Activated CD8-positive, alpha-beta memory T cell treated with anti-CD3 and anti-CD28 coated beads for 24 hours (primary cell): ENCODE measurements at places on chromosomes 1 and 21.

GRCh38 chr1:56790036-56790435 is 29.2 kb downstream of the FYB2 start:
- no peak for DNase-seq

GRCh38 chr1:17966341-17966740 is 141.3 kb upstream of the IGSF21 start:
- no peak for DNase-seq

DNA sequence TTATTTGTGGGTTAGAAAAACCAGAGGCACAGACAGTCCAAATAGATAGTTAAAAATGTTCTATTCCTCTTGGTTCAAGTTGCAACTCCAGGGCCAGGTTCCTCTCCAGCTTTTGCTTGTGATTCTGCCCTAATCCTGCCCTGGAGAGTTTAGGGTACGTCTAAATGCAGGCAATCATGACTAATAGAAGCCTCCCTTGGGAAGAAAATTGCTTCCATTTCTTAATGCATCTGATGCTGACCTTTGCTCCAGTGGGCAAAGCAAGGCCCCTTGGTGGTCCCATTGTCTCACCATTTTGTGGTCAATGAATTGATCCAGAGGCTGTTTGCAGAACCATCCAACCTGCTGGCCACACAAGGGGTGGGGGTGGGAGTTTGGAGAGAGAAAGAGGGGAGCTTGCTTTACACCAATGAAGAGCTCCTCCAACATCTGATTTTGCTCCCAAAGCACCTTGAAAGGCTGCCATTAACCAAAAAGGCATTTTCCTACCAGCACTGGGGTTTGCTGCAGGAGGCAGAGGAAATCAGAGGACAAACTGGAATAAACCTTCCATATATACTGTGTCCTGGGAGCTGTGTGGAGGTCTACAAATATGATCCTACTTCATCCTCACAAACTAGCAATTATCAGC is 31.3 kb downstream of the C8B start:
- DNase-seq = no peak

DNA sequence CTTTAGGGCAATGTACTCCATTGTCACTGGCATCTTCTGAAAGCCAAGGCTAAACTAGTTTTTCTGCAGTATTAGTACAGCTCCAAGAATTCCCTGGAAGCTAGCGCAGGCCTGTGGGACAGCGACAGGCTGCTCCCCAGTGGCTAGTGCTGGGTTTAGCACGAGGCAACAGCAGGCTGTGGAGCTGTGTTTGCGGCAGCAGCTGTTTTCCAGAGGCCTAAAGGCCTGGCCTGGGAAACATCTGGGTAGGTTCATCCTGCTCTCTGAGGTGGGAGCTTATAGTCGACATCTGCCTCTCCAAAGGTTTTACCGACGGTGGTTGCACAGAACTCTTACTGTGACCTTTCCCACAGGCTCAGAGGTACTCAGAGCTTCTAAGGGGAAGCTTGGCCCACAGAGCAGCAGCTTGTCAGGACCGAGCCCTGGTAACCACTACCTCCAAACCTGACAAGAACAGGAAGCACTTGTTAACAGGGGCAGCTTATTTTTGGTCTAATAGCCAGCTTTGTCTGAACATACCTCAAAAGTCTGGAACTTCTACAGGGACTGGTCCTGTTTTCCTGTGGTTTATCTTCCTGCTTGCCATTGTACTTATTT is 17.2 kb downstream of the CC2D1B start:
- no peak for DNase-seq

DNA sequence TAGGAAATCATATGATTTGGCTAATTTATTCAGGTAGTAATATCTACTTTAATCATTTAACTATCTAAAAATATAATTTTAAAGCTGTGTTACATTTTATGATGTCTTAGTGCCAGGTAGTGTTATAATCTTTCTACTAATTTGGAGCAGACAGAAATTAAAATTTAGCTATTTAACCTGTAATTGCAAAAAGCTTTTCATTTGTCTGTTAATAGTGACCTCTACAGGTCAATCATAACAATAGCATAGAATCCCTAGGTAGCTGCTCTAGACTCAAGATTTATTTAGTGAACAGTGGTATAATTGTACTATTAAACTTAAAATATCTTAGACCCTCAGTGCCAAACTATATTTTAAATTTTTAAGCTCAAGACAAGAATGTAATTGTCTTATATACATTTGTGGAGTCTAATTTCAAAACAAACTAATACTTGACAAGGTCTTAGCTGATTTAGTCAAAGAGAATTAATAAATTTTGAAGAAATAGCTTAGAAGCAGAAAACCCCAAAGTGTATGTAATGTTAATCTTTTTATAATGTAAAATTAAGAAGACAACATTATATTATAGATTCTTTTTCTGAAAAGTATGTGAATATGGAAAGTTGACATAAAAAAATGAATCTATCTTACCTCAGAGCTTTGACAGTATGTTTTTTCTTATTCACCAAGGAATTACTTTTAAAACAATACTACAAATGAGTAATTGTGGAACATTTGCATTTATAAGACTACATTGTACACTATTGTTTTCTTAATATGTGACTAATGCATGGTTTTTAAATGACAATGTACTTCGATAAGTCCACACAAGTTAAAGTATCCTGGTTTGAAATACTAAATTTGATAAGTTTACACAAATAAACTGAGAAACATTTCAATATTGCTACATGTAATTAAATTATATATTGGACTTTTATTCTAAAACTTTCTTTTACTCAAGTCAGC is 64.1 kb upstream of the RNPC3 start:
- no peak for DNase-seq

DNA sequence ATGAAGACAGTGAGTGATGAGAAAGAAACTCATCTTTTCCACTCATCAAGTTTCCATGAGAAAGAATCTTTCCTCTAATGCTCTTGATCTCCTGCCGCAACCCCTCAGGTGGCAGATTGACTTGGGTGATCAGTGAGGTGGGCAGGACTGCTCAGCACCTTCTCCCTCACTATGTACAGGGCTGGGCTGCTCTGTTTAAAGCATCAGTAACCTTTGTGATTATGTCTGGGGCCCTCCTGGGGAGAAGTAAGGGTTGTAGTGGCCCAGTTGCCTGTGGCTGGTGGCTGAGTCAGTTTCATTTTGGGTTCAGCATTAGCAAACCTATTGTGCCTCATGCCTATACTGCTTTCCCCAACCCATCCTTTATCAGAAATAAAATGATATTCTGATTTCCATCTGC is 366.0 kb downstream of the TTLL7 start:
- peak; percentile 53 for DNase-seq

GRCh38 chr1:197140121-197140520 is 6.3 kb downstream of the ASPM start:
- DNase-seq = no peak

DNA sequence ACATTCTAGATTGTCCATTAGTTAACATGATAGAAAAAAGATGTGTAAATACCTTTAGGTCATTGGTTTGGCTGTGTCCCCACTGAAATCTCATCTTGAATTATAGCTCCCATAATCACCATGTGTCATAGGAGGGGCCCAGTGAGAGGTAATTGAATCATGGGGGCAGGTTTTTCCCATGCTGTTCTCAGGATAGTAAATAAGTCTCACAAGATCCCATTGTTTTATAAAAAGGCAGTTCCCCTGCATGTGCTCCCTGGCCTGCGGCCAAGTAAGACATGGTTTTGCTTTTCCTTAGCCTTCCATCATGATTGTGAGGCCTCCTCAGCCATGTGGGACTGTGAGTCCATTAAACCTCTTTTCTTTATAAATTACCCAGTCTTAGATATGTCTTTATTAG is 32.5 kb upstream of the SLC44A5 start:
- DNase-seq = no peak

DNA sequence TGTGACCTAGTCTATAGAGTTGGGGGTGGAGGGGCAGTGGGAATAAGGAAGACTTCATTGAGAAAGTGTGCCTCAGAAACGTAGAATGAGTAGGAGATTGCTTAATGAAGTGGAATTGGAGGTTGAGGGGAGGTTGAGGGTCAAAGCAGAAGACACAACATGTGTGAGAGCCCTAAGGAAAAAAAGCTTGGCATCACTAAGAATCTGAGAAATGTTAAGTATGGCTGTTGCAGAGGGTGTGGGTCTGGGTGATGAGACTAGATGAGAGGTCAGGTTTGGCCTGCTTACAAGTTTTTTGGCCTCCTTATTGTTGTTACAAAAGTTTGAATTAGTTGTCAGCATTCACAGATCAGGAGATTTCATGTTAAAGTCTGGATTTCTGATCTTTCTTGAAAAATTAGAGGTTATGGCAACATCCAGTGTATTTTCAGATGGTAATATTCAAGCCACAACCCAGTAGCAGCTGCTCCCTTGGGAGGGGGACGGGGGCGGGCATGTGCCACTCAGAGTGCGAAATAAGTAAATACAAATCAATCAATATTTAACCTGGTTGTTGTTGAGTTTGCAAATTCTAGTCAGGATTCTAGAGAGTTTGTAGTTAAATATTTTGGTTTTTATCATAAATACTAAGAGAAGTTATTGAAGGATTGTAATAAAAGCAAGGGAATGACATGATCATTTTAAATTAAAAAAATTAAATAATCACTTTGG is 4.3 kb downstream of the MAN1A2 start:
- DNase-seq = no peak

DNA sequence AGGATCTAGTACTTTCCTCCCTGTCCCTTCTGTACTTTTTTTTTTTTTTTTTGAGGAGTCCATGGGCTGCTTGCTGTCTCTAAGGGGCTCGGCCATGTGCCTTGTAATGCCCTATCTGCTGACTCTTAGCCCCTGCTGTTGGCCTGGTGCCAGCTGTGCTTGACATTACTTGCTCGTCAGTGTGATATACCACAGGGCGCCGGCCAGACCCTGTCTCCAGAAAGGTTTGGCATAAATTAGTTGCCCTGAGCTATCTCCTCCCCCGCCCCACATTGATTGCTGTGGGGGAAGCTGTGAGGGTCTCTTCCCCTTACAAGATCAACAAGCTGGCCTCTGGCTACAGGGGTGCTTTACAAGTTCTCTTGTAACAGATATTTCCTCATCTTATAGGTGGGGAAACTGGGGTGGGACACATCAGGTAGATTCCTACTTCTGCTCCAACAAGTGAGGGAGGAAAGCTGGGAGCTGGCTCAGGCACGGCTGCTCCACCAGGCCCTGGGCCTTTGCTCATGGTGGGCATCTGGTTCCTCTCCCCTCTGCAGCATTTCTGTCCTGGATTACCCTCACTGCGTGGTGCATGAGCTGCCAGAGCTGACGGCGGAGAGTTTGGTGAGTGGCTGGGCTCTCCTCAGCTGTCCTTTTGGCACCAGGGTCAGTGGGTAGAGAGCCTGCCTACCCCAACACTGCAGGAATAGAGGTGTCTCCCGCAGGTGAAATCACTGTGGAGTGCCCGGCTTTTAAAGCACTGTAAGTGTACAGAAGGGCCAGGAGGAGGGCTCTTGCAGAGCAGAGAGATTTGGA is 15.6 kb downstream of the STRIP1 start:
- DNase-seq = no peak

DNA sequence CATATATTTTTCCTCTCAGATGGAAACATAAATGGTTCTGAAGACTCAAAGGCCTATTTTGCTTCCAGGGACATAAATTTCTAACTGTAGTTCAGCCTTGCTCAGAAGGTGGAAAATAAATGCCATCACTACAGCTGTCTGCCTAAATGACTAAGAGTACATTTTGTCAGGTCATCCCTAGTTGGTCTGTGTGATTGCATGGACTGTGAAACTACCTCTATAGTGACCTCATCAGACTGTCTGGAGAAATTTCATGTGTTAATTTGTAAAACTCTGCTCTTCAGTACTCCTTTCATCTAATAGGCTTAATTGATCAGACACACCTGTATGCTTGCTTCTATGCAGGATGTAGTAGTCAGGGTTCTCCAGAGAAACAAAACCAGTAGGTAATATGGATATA is 886.9 kb downstream of the AMY1C start:
- DNase-seq = no peak

DNA sequence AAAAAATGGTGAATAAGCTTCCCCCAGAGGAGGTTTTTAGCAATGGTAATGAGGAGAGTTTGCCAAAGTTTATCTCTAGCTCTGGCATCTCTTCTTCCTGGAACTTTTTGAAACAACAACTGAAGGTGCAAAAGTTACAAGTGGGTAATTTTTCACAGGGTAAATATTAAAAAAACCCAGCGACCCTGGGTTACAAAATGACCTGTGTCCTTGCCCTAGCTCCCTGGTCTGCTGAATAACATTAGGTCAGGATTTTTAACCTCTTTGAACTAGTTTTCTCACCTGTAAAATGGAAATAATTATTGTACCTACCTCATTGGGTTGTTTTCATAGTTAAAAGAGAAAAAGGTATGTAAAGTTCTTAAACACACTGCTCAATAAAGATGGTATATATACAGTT is 332.4 kb upstream of the DUSP10 start:
- DNase-seq = no peak

GRCh38 chr21:34583926-34584563 is 30.9 kb downstream of the RCAN1 start:
- no peak for DNase-seq

DNA sequence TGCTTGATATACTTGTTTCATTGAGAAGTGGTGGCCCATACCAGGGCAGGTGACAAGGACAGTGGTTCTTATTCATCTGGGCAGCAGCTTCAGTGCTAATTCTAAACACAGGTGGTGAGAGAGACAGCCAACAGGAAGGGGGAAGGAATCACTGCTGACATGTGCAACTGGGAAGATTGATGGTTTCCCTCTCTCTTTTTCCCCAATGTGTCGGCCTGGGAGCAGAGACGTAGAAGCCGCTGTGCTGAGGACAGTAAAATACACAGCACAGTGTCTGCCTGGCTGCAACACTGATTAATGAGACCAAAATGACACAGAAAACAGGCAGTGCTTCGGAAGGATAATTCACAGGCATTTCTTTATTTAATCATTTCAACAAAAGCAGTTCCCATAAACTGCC is 48.8 kb downstream of the WARS2 start:
- DNase-seq = no peak

- DNase-seq = no peak
Observed at GRCh38 chr1:245858722-245859492, 648.2 kb downstream of the SMYD3 start.

DNA sequence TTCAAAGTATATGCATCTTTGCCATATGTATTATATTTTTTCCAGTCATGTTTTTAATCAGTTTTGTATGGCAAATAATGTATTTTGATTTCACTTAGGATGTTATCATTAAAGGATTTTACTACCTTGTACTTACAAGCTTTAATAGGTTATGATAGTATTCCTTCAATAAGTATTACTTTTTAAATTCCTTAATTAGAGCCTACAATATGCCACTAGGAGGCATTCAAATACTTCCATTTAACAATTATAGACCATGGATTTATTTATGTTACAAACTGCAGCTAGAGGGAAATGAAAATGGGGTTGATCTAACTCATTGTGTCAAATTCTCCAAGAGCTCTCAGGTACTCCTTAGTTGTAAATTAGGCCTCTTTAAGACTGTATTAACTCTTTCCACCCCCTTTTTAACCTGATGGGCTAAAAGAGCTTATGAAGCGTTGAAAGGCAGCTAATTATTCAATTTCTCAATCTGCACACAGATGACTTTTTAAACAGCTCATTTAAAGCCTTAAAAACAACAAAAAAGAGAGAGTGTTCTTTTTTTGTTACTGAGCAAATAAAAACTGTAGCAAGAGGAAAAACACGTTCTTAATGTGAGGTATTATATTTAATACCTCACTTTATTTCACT is 156.2 kb downstream of the DENND1B start:
- DNase-seq = no peak
